T-cell (primary cell): ENCODE measurements at places on chromosomes 11 and 22. TPM values are rescaled to one million over a fixed set of nuclear protein-coding genes. Genes with fewer than 3 reads are reported as not detected.

RTN4RL2 gene
- total RNA-seq = 0.15 TPM

HEPACAM gene
- total RNA-seq = not detected

OR4A47 gene
- not detected for total RNA-seq

GRCh38 chr11:64859542-64860414 is 15.3 kb upstream of the CDC42BPG start:
- DNase-seq = no peak

DNA sequence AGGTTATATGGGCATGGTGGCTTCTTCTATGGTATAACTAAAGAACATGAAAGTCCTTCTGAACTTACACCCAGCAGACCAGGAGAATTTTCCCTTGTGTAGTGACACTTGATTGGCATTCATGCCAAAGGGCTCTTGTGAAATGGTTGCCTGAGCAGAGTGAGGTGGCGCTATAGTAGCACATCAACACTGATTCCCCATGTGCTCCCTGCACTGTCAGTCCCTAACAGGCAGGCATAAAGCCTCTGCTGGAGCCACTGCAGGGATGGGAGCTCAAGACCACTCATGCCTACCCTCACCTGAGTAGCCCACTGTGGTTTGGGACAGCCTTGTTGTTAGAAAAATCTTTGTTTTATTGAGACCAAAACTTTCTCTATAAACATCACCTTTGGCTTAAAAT is 92.6 kb upstream of the LIN7C start:
- DNase-seq = no peak

- no peak for DNase-seq
Measured at GRCh38 chr22:25728071-25728470, 13.9 kb upstream of the MYO18B start.

- DNase-seq = peak; percentile 67
Measured at GRCh38 chr11:118198370-118198769, 21.9 kb upstream of the SCN2B start.

- no peak for DNase-seq
Measured at GRCh38 chr11:9103542-9104276, 12.3 kb upstream of the SCUBE2 start.

GRCh38 chr11:19559746-19560145 is 152.9 kb upstream of the NAV2 start:
- no peak for DNase-seq
